ENCODE measurements at places on chromosomes 1 and 21.

DNA sequence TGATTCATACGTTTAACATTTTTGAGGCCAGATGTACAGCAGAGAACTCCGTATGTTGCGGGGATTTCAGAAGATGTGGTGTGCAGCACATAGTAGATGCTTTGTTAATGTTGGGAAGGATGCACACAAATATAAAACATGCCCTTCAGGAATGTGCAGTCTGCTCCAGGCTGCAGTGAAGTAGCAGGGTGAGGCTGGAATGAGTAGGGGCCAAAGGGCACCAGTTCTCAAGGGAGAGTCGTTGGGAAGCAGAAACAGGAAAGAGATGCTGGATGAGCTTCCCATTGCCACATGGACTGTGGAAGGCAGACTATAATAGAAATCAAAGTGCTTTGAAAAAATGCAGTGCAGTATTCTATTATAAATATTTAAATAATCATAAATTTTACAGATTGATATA lies 126.9 kb downstream of the NOS1AP start:
- DNase-seq = no peak

- DNase-seq = no peak
These were observed 206.6 kb upstream of the GRIK3 start for GRCh38 chr1:37240897-37241296.

DNA sequence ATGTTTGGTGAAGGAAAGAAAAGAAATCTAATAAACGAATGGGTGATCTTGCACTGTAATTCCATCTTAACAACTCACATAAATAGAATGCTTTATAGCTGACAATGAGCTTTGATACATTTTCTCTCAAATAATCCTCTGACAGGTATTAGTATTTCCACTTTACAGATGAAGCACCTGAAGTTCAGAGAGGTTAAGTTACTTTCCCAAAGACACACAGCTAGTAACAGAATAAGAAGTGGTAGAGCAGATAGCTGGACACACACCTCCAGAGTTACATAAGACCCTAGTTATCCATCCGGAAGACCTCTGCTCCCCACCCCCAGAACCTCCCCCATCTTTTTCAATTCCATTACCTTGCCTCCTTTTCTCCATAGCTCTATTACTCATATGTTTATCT lies 213.3 kb upstream of the ZC3H12A start:
- no peak for DNase-seq

- DNase-seq = peak; percentile 99
These were observed at the start of the genes MORN1 and RER1 for GRCh38 chr1:2391041-2391930. Gene MORN1, minus strand, starts transcription at chr1:2391554. Its CDS starts 21 bp downstream, at chr1:2391533. Gene RER1, plus strand, starts transcription at chr1:2391841. Its CDS starts 3,950 bp downstream, at chr1:2395791.

- DNase-seq = no peak
These were observed 1347.2 kb upstream of the B3GALT2 start for GRCh38 chr1:194533641-194534040.

DNA sequence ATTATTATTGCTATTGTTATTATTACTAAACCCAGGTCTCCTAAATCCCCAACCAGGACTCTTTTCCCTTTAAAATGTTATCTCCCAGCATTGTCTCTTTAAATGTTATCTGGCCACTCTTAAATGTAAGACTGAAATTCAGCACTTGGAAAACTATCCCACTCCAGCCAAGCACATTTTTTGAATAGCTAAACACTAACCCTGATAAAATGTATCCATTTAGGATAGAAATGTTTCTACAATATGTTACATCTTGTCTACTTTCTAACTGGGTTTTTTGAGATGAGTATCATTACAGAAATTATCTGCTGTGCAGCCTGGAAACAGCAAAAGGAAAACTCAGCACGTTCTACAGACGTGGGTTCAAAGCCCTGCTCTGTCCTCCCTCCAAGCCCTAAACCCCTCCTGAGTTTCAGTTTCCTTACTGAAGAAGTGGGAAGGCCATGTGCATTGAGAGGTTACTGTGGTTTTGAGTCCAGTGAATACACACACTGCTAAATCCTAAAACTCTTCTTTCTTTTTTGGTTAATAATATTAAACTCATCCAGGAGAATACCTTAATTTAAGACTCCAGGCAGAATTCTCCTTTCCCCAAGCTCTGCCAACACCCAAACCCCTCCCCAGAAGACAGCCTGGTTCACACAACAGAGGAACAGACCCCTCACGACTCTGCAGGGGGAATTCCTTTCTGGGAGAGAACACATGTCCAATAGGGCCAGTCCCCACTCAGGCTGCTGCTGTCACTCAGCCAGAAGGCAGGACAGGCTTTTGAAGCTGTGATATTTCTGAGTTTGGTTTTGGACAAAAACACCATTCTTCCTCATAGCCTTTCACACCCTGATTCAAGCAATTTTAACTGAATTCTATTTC lies 41.9 kb downstream of the HIVEP3 start:
- peak; percentile 48 for DNase-seq

- DNase-seq = no peak
These were observed 5.7 kb downstream of the TNNT2 start for GRCh38 chr1:201371792-201372191.

GRCh38 chr1:234535763-234536515 lies 57.0 kb upstream of the TARBP1 start:
- peak; percentile 31 for DNase-seq

GRCh38 chr1:203112475-203112874 lies 15.1 kb upstream of the ADORA1 start:
- no peak for DNase-seq

All from GM03348 (cell line).